ENCODE measurements at places on chromosomes 7 and 10.

GRCh38 chr7:112937651-112938415, 147.6 kb upstream of the TMEM168 start:
- DNase-seq = peak; percentile 30

GRCh38 chr7:69272101-69272500, 326.2 kb upstream of the AUTS2 start:
- DNase-seq = no peak

DNA sequence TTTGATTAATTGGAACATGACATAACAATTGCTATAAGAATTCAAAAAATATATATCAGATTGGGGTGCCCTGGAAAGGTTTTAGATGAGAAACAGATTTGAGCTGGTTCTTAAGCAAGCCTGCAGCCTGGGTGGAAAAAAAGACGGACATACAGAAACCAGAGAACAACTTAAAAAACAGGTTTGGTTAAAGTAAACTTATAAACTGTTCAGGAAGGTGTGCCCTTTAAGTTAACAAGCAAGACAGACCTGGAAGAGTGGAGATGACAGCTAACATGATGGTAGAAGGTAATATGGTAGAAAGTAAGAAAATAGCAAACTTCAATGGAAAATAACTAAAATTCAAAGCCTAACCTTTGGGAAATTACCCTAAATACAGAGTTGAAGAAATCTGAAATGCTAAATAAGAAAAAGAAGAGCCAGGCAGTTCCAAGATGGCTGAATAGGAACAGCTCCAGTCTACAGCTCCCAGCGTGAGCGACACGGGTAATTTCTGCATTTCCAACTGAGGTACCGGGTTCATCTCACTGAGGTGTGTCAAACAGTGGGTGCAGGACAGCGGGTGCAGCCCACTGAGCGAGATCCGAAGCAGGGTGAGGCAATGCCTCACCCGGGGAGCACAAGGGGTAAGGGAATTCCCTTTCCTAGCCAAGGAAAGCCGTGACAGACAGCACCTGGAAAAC, 52.2 kb downstream of the CADPS2 start:
- no peak for DNase-seq

- no peak for DNase-seq
Measured at GRCh38 chr7:145633513-145633912, 483.1 kb upstream of the CNTNAP2 start.

DNA sequence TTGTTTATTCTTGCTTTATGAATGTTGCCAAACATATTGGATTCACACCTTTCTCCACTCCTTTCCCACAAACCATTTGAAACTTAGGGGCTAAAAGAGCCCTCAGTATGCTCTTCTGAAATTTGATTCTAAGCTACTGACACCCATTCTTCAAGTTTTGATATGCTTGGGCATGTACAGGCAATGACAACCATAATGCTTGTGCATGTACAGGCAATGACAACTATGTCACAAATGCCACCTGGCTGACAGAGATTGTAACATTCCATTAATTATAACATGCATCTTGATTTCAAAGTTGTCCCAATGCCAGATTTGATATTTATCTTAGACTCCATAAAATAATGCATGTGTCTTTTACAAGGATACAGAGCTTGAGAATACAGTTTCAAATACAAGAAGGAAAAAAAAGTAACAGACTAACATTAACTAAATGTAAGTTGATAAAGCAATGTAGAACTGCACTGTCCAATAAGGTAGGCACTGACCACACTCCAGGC, 17.5 kb upstream of the CDK1 start:
- no peak for DNase-seq

GRCh38 chr10:68208424-68209042, 23.4 kb downstream of the ATOH7 start:
- peak; percentile 45 for DNase-seq

DNA sequence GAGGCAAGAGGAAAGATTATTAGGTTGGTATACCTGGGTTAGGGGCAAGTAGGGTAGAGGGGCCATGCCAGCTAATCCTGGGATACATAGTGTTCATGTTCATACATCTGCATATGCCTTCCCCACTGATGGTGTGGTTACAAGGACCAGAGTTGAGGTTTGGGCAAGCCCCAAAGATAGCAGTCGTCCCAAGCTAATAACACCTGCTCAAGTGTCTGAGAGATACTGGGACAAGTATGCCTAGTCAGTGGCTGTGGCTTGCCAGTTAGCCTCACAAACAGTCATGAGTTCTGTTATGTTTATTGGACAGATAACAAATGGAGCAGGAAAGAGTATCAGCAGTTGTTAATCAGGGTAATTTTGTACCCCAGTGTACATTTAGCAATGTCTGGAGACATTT, 139.6 kb downstream of the ADAM22 start:
- no peak for DNase-seq

- DNase-seq = no peak
Measured at GRCh38 chr7:80002865-80003264, 131.8 kb upstream of the GNAI1 start.

GRCh38 chr10:69728335-69728870, 73.3 kb upstream of the COL13A1 start:
- DNase-seq = no peak

GRCh38 chr7:158820656-158821055, 8.7 kb downstream of the ESYT2 start:
- DNase-seq = peak; percentile 77

DNA sequence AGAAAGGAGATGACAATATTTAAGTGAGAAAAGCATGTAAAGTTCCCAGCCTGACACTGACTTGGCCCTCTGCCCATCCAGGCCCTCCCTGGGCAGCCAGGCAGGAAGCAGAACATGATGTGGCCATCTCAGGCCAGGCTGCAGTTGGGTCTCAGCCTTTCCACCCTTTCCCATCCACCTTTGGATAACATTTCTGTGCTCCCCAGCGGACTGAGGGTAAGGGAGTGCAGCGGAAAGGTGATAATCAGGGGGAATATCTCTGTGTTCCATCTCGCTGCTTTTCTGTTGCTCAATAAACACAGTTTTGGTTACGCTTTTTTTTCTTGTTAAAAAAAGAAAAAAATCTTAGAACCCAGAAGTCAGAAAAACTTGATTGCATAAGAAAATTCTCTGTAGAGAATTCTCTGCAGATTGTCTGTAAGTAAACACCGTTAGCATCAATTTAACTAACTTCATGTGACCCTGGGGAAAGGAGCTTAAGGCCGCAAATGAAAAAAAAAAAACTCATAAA, 37.2 kb upstream of the TARP start:
- no peak for DNase-seq

GRCh38 chr7:113875224-113875623, 43.6 kb downstream of the PPP1R3A start:
- DNase-seq = no peak

- DNase-seq = no peak
Measured at GRCh38 chr10:102613286-102613685, 31.0 kb upstream of the TRIM8 start.

GRCh38 chr7:123601530-123601929, at the start of gene ASB15:
Gene ASB15 (plus strand): TSS chr7:123601821. CDS start chr7:123614503, 12,682 bp downstream.
- DNase-seq = no peak

DNA sequence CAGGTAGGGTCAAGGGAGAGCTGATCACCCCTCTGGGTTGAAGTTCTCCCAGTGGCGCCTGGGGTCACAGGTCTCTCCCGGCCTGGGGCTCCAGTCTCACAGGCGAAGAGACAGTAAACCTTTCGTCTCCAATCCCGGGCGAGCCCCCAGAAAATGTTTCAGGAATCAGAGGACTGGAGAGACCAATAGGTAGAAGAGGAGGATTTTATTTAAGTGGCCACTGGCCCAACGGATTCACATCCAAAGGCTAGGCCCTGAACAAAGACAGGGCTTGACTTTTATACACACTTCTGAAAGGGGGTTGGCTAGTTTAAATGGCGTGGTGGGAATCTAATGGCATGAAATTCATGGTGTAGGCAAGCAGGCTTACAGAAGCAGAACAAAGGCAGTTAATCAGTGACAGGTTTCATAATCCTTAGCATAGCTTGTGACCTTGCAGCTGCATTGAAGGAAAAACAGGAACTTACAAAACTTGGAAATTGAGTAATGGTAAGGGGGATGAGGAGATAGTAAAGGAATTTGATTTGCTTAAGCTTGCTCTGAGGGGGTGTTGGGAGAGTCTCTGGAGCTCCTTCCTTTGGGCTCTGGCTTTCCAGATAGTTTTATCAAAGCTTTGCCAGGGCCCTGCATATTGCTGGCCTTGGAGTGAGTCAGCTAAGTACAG, 105.5 kb downstream of the TRIM24 start:
- DNase-seq = peak; percentile 38

GRCh38 chr7:112286250-112287086, 80.0 kb downstream of the ZNF277 start:
- peak; percentile 49 for DNase-seq

- DNase-seq = peak; percentile 83
Measured at GRCh38 chr10:58818900-58819299, 306.2 kb downstream of the BICC1 start.

DNA sequence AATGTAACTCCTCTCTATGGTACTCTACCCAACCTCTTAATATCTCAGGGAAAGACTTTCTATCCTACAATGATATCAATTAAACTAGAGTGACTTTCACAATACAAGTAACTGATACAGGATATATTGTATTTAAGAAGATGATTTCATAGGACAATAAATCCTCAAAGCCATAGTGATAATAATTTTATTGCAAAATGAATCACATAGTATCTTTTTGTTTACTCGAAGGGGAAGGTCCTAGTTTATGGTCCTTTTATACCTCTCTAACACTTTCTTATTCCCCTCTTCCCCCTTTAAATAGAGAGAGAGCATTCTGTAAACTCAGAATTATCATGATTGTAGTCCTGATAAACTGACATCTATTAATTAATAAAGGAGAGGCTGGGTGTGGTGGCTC, 56.4 kb downstream of the TMEM106B start:
- DNase-seq = no peak

DNA sequence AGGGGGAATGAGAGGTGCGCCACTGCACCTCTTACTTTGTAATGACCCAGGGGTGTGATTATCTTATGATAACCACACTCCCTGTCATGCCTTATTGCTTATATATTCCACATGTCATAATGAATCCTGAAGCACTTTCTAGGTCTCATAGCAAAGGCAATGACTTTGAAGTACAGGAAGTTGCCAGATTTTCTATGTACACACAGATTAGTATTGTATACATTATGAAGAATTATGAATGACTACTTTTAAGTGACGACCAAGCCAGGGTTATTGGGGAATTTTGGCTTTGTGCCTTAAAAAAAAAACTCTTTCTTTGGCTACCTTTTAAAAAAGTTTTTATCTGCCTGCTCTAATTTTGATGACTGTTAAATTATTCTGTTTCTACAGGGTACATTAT, 269.6 kb downstream of the MDFIC start:
- DNase-seq = no peak

- no peak for DNase-seq
Measured at GRCh38 chr7:108097703-108098102, 32.5 kb downstream of the LAMB4 start.

DNA sequence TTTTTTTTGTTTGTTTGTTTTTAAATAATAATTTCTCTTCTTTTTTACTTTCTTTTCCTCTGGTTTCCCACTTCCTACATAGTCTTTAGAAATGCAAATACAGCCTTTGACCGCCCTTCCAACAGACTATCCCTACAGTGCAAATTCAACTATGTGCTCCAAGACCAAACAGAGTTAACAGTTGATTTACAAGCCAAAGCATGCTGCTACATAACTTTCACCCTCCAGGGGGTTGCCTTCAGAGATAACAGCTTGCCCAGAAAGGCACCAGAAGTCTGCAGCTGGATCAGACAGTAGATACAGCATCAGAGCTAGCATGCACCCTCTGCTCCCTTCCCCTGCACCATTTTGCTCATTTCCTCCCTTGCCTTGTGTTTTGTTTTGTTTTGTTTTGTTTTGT, 539.0 kb downstream of the ZWINT start:
- no peak for DNase-seq

DNA sequence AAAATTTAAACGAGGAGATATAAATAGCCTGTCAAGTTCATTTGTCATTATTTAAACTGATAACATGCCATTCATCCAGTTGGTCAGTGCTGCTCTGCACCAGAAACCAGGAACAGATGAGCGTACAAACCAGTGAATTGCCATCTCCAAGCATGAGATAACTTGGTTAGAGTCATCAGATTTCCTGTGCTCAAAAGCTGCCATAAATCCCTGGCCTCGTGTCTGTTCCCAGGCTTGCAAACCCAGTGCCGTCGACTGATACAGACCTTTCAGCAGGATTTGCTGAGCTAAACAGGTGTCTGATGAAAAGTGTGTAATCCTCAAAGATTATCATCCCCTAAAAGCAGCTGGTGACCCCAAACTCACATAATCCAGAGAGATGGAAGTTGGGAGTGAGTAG, 96.0 kb upstream of the SAMD8 start:
- no peak for DNase-seq

DNA sequence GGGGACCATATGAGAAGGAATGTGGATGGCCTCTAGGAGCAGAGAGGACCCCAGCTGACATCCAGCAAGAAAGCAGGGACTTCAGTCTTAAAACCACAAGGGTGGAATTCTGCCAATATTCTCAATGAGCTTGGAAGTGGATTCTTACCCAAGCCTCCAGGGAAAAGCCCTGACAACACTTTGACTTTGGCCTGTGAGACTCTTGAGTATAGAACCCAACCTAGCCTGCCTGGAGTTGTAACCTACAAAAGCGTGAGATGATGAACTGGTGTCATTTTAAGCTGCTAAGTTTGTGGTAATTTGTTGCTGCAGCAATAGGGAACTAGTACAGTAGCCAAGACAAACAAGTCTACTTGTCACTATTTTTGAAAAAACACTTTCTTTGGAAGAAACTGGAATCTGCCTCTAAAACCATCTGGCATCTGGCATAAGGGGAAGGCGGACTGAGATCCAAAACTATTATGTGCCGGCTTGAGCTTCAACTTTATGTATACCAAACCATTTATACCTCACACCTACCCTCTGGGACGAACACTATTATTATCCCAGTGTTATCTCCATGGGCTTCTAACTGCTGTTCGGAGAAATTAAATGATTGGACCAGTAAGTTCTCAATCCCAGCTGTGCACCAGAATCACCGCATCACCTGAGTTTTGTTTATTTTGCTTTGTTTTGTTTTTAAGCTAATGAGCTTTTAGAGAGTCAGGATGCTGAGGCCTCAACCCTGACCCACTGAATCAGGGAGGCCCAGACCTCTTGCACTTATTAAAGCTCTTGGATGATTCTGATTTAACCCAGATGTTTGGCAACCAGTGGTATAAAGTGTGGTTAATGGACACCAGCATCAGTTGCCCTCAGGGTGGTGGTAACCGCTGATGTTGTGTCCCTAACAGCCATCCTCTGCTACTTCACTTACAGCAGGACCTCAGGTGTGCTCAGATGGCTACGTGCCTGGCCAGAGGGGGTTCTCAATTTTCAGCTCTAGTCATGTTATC, 83.0 kb downstream of the C1GALT1 start:
- DNase-seq = peak; percentile 74

DNA sequence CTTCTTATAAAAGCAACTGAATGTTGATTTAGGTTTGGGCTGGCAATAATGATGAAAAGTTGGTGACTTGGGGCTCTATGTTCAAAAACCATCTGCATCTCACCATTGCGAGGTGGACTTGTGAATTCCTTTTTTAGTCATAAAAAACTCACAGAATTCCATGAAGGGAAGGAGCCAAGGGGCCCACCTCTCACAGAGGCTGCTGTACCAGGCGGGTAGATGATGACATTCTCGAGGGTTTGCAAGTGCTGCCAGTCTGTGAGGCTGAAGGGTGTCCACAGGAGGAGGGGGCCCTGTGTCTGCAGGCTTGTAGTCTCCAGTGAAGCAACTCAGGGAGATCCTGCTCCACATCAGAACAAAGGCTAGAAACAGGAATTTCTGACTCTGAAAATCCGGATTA, 195.5 kb upstream of the ZNF32 start:
- no peak for DNase-seq

GRCh38 chr10:36188080-36188453, 546.0 kb upstream of the FZD8 start:
- DNase-seq = no peak

Data from LHCN-M2 (cell line).